Stimulated activated CD4-positive, alpha-beta T cell treated with anti-CD3 and anti-CD28 coated beads, Interleukin-1b, Interleukin-23, amount 100 ng/mL, for 24 hours (primary cell): ENCODE measurements at places on chromosomes 13 and 19.

GRCh38 chr19:35738021-35738886, 4.0 kb downstream of the IGFLR1 start:
- DNase-seq = no peak

- no peak for DNase-seq
Observed at GRCh38 chr13:59906413-59907049, 257.2 kb downstream of the DIAPH3 start.

DNA sequence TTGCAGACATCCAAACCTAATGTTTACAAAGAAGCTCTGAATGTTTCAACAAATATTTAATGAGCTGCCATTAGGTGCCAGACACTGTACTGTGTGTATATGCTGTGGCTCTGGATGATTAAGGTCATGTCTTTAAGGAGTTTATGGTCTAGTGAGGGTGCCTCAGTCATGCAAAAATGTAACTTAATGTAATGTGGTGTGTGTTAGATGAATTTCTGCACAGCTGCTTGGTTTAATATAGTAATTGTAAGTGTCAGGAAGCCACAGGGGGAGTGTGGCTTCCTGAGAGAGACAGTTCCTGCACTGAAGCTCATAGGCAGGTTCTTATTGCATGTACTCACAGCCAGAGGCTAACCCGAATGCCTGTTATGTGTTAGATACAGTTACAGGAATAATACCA, 43.3 kb downstream of the SPATA13 start:
- DNase-seq = no peak

DNA sequence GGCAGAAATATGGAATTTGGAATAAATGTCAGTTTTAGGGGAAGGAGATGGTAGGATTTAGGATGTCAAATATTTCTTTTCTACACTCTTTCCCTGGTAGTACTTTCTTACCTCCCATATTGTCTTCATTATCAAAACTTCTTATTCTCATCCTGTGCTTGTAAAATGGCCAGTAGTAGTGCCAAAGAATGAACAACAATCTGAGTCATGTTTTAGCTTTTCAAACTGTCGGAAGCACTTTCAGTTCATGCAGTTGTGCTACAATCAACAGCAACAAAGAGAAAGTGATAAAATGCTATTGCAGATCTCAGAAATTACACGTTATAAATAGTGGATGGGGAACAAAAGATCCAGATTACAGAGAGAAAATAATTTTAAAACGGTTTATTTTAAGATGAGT, 193.7 kb upstream of the RXFP2 start:
- DNase-seq = no peak

- no peak for DNase-seq
Observed at GRCh38 chr13:113916330-113916815, 52.5 kb upstream of the GAS6 start.

DNA sequence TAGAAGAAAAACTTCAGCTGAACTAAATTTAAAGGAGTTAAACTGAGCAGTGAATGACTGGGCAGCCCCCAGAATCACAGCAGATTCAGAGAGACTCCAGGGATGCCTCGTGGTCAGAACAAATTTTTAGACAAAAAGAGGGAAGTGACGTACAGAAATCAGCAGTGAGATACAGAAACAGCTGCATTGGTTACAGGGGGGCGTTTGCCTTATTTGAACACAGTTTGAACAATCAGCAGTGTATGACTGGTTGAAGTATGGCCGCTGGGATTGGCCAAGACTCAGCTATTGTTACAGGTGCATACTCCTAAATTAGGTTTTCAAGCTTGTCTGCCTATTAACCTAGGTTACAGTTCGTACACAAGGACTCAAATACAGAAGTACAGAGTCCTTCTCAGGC, 2.2 kb upstream of the SPRYD7 start:
- no peak for DNase-seq

DNA sequence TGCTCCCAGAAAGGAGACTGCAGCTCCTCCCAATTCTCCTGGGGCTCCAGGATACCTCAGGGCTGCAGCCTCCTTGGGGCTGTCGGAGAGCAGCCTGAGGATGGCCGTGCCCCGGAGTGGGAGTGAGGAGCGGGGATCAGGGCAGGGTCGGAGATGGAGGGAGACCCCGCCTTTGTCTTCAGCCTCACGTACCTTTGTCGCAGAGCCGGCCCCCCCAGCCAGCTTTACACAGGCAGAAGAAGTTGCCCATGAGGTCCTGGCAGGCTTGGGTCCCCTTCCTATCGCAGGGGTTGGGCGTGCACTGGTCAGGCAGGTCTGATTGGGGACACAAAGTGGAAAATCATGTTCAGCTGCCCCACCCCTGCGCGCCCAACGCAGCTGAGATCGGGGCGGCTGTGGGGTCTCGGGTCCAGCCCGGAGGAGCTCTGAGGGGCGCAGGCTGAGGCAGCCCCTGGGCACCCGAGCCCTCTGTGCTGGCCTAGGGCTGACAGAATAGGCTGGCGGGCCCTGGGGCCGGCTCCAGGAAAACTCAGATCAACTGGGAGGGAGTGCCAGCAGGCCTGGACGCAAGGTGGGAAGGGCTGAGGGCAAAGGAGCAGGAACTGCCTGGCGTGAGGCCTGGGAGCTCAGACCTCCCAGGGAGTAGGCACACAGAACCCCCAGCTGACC, 24.2 kb downstream of the GAS6 start:
- no peak for DNase-seq

- DNase-seq = no peak
Observed at GRCh38 chr13:97301382-97302095, 79.4 kb downstream of the MBNL2 start.

DNA sequence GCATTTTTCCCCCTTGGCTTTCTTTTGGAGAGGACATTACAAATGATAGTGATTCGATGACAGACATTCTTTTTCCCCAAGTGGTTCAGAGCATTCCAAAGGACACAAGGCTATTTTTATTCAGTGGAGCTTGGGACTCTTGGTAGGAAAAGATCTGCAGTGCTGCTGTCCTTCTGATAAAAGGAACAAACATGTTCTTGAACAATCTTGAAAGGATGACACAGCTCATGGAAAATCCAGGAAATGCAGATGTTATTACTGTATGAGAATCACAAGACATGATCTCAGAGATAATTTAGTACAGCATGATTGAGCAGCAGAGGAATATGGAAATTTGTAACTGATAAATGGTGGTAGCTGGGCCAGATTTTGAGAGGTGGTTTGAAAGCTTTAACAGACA, 96.2 kb upstream of the RFC3 start:
- no peak for DNase-seq

DNA sequence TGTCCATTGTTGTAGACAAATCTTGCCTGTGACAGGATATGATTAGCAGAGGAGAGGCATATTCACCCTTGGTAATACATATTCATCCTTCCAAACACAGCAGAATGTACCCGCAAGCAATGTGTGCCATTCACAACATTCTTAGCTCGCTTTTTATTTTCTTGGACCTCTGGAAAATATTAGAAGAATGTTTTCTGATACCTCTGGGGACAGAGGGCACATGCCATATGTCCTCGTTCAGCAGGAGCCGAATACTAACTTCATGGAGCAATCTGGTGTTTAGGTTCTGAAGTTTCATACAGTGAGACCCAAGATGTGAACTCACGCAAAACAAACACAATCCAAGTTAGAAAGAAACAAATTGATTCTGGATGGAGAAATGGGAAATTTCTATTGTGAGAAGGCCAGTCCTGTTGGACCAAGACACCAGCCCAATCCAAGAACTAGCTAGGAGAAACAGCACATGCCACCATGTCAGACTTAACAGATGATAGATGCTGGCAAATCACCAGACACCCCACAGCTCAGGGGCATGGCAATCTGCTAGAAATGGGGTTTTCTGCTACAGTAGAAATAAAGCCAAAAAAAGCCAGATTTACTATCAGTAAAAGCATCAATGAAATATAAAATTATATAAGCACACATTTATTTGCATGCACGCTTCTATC, 297.4 kb downstream of the DCLK1 start:
- DNase-seq = no peak

DNA sequence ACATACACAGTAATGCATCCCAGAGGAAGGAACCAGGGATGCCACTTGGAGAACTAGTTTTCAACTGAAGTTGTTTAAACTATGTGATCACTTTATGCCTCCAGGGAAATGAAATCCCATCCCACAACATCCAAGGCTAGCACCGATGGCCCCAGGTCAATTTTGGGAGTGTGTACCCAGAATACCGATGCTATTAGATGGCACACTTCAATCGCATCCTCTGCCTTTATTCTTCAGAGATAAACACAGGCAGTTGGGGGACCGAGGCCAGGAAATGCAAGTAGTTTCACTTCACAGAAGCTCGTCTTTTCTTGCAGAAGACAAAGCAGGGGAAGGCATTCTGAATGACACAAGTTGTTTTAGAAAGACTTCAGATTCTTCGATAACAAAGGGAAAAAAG, 13.8 kb downstream of the STK24 start:
- DNase-seq = no peak

GRCh38 chr13:109331898-109332297, 454.5 kb downstream of the IRS2 start:
- no peak for DNase-seq

DNA sequence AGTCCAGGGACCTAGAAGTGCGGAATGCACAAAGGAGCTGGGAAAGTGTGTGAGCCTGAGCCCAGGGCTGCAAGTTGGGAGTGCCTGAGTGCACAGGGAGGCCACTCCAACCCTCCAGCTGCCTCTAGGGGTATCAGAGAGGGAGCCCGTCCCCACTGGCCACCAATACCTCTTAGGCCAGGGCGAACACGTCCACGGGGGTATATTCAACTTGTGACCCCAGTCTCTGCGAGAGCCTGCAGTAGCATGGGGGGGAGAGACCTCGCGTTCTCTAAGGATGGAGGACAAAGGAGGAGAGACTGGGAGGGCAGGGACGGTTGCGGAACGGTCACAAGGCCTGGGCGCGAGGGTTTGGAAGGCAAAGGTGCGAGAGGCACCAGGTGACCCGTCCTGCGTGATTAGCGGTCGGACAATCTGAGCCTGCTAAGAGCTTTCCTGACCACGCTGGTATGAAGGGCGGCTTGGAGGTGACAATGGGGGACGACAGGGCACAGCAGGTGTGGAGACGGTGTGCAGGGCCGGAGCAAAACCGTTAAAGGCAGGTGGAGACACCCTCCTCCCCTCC, 676 bp downstream of the CD320 start:
- DNase-seq = no peak

GRCh38 chr19:51259348-51260245, 8.7 kb downstream of the SIGLECL1 start:
- no peak for DNase-seq

DNA sequence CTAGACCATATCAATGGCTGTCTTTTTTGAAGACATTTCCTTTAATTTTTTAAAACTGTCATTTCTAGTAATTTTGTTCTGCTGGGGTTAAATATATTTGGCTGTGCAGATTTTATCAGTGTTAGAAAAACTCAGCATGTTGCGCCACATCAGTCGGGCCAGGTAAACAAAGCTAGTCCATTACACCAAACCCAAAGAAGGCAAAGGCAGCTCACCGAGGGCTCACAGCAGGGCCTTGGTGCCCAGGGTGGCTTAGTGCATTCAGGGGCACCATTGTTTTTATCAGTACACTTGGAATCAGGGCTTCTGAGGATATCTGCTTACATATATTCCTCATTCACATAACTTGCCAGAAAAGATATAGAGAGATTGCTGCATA, 22.2 kb downstream of the SPATA13 start:
- no peak for DNase-seq

DNA sequence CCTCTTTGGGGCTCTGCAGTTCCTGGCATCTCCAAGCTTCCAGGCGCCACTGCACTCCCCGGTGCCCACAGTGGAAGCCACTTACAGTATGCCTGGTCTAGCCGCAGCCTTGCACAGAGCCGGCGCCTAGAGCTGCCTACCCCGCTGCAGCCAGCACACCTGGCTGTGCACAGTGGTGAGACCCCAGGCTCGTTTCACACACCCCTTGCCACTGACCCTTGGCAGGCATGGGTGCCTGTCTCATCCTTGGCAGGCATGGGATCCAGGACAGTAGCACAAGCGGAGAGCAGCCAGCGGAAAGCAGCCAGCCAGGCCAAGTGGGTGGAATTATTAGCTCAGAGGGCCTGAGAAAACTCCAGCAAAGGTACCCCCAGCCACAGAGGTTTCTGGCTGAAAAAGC, 86.0 kb downstream of the SERP2 start:
- DNase-seq = no peak

GRCh38 chr19:10421240-10422045, 1.1 kb downstream of the PDE4A start:
- no peak for DNase-seq

- no peak for DNase-seq
Observed at GRCh38 chr13:40931719-40932118, 87.4 kb downstream of the ELF1 start.
